T-cell (primary cell): ENCODE measurements at places on chromosomes 11 and 22. TPM values are rescaled to one million over a fixed set of nuclear protein-coding genes. Genes with fewer than 3 reads are reported as not detected.

The KLHL35 gene
- total RNA-seq, result 1.7 TPM

The ZNF74 gene
- 17.3 TPM for total RNA-seq

The SLC25A22 gene
- 26.4 TPM for total RNA-seq

The PRDX5 gene
- 48.2 TPM for total RNA-seq

The RAG2 gene
- not detected for total RNA-seq

The PIH1D2 gene
- not detected for total RNA-seq

The C11orf86 gene
- not detected for total RNA-seq

The SERHL2 gene
- 0.70 TPM for total RNA-seq

The ROBO3 gene
- 18.6 TPM for total RNA-seq

The UQCC3 gene
- total RNA-seq, result 2.7 TPM
